ENCODE measurements at places on chromosomes 2 and 18. TPM values are rescaled to one million over a fixed set of nuclear protein-coding genes. Genes with fewer than 3 reads are reported as not detected.

Gene KCNF1
- not detected for total RNA-seq

GRCh38 chr2:55164534-55165480, 67.3 kb downstream of the CLHC1 start:
- DNase-seq, result no peak

DNA sequence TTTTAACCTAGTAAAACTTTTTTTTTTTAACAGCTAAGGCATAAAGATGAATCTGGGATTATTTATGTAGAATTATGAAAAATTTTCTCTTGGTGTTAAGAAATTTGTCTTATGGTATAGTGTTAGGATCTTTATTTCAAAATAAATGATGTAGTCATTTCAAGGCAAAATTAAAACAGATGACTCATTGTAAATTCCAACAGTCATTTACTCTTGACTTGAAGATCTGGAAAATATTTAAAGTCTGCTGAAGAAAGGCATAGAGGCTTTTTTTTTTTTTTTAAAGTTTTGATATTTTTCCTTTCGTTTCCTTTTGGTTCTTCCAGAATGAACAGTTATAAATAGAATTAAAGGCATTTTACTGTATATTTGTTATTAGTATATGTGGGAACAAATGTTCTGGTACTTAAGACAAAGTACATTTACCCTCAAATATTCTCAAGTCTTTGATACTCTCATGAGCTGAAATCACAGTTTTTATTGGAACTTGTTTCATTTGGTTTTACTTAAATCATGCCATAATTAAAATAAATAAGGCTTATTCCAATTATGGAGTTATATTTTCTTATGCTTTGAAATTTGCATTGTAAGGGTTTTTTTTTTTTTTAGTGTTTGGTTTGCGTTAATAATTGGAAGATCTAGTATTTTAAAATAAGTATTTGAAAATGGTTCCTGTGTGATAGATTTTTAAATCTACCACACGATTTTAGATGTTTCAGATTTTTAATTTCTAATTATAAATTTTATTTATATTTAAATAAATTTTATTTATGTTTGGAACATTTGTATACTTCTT, 29.9 kb downstream of the GLS start:
- DNase-seq, result no peak

DNA sequence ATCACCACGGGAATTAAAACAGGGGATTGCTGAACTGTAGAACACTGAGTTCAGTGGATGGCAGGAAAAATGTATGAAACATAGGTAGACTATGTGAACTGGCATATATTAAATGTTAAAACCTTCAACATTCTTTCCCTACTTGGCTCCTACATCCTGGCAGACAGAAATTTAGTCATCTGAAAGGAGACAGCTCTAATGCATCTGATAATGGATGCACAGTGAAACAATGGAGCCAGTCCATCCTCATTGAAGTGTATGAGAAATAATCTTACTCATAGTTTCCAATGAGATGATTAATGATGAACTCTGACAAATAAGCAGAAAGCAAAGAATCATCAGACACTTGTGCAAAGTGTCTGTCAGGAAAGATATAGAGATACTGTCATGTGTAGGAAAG, 1629.7 kb upstream of the TMEFF2 start:
- DNase-seq, result no peak

Gene IMMT
- 62.4 TPM for total RNA-seq

- DNase-seq, result no peak
Observed at GRCh38 chr2:65666156-65666725, 233.8 kb upstream of the SPRED2 start.

DNA sequence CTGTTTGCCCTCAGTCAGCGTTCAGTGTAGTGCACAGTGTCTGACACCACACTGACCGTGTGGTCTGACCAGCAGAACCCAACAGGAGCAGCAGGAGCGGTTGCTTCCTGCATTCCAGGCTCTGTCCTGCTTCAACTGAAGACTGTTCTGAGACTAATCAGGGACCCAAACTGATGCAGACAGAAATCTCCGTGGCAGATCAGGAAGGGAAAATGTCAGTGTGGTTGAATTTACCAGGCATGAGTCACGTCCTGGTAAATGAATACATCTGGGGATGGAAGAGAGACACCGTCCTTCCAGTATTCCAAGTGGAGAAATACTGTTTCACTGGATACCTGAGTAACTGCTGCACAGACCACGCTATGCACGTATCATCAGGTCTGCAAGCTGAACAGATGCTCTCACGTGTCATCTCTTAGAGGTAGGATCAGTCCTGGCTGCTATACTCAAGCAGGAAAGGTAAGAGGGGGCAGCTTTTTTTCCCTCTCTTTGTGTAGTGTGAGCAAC, 223.6 kb upstream of the EPAS1 start:
- no peak for DNase-seq

Gene POMC
- total RNA-seq, result 12.8 TPM

DNA sequence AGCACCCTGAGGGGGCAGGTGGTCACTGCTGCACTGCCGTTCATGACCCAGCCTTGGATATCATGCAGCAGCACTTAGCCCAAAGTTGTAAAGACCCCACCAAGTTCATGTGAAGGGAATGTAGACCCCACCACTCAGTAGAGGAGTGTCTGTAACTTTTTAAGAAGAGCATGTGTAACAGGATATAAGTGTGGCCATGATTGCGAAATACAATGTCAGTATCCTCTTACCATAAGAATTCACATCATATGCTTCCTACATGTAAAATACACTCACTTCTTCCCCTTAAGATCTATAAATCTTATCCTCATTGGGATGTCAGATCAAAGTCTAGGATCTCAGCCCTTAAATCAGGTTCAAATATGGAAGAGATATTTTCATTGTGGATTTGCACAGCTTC, 276.9 kb downstream of the PTPRM start:
- DNase-seq, result no peak

- DNase-seq, result no peak
Observed at GRCh38 chr2:145402706-145403277, 882.9 kb upstream of the ZEB2 start.

DNA sequence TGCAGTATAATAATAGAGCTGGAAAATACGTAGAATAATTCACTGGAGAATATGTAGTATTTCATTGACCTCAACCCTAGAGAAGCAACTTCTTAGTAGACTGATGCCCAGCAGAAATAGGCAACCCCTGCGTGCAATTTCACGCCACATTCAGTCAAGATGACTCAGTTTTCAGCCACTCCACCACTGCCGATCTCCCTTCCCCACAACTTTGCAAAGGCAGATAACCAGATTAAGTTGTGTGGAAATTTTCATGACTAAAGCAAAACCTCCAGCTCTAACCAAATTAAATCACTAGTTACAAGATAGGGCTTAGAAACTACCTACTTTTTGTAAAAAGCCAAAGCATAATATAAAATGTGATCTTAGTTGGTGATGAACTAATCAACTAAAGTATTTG, 63.3 kb upstream of the STK17B start:
- DNase-seq, result no peak

Gene DSC2
- total RNA-seq, result 12.2 TPM

Gene SERPINB11
- total RNA-seq, result not detected

Gene DYSF
- 23.1 TPM for total RNA-seq

Gene MAP4K4
- total RNA-seq, result 199 TPM

Gene LONRF2
- total RNA-seq, result 32.8 TPM

GRCh38 chr2:26691161-26691560, 1.4 kb upstream of the KCNK3 start:
- no peak for DNase-seq

DNA sequence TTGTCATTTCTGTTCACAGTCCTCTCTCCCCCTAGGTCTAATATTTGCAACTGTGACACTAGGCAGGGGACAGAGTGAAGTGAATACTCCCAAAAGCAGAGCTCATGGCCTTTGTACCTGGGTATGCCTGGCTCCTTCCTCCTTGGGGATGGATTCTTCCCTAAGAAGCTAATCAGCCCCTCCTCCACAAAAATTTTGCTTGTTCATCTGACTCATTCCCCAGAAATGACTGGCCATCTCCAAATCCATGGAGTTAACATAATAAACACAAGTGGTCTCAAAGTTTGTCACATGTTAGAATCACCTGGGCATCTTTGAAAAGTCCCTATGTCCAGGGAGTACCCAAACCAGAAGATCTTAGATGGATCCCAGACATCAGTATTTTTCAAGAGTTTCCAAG, 65.3 kb downstream of the SUCLG1 start:
- DNase-seq, result no peak

Gene MTCL1
- 1.6 TPM for total RNA-seq

DNA sequence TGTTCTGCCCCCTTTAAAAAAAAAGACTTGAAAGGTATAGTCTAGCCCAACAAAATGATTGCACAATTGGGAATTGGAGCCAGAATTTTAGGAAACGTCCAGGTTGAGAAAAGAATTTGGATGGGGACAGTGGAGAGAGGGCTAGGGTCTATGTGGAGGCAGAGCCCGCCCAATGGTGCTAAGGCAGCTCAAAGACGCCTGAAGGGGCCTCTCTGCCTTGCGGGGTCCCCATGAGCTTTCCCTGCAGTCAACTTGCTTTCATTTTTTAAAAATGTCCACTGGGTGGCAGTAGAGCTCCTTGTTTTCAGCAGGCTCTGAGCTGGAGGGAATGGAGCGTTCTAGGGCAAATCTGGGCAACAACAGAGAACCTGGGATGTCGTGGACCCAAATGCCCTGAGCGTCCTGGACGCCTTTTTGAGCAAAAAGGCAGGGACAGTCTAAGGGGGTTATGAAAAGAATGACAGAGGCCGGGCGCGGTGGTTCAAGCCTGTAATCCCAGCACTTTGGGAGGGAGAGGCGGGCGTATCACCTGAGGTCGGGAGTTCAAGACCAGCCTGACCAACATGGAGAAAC, 40.2 kb upstream of the ITM2C start:
- no peak for DNase-seq

DNA sequence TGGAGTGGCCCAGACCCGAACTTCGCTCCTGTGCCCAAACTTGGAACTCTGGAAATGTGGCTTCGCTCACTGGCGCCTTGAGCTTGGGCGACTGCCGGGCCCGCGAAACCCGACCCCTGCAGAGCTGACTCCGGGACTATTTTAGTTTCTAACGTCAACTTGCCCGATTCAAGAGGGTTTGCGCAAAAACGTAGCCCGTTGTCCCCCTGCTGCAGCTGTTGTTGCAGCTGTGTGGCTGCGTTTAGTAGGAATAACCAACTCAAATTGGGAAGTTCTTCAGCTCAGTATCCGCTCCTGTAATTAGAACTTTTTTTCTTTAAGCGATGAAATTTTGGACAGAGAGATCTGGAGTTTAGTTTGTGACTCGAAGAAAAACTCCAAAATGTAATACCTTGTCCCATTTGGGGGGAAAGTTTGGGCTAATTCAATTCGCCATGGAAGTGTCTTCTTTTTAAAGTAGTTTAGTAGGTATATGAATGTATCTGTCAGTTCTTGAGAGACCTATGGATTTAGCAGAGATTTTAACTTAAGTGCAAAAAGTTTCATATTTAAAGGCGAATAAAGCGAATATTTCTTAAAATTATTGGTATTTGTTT, 559 bp downstream of the MYL12A start:
- DNase-seq, result no peak

DNA sequence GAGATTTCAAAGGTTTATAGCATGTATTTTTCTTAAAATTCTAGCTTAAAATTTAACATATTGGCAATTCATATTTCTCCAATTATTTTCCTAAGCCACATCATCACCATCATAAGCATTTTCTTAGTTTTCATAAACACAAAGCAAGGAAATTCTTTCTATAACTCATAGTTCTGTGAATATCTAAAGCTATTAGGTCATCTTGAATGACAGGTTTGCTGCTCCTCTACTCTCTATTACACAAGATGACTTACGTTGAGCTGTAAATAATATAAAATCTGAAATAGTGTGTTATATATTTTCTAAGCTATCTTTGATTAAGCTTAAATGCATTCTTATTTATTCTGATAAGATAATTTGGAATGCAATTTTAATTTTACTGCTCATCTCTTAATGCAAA, 984.6 kb upstream of the CNTNAP5 start:
- no peak for DNase-seq

GRCh38 chr2:160590664-160591063, 97.1 kb upstream of the RBMS1 start:
- DNase-seq, result no peak

Measured in omental fat pad (tissue), 4 donors.